ENCODE measurements at places on chromosomes 12 and 14.

GRCh38 chr12:12228402-12228801, 38.4 kb downstream of the LRP6 start:
- DNase-seq, result no peak

DNA sequence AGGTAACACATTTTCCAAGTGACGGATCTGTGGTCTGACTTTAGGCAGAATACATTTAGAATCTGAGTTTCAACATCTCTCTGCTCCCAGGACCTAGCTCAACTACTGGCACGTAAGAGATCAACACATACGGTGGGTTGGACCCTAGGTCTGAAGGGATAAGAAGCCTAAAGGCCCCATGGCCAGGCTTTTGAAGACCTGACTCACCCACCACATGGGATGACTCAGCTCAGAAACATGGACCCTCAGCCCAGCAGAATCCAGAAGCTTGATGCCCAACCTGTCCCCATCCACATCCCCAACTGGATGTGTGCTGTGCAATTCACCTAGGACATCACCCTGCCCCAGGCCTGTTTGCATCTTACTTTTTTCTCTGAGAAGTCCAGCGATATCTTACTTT, 770.2 kb downstream of the BCL11B start:
- no peak for DNase-seq

GRCh38 chr12:490260-490659, 30.5 kb downstream of the B4GALNT3 start:
- no peak for DNase-seq

- DNase-seq, result no peak
Observed at GRCh38 chr14:24110060-24110459, 4.5 kb upstream of the DCAF11 start.

DNA sequence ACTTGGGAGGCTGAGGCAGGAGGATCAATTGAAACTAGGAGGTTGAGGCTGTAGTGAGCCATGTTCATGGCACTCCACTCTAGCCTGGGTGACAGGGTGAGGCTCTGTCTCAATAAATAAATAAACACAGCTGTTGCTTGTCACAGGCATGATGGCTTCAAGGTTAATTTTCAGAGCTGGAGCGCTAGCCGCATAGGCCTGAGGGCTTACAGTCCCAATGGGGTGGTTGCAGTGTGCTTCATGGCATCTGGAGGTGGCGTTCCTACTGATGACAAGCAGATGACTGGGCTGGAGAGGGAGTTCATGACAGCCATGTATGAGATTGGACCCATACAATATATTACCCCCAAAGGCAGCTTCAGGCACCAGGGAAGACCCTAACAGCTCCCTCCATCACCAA, 1.6 kb upstream of the FMNL3 start:
- no peak for DNase-seq

DNA sequence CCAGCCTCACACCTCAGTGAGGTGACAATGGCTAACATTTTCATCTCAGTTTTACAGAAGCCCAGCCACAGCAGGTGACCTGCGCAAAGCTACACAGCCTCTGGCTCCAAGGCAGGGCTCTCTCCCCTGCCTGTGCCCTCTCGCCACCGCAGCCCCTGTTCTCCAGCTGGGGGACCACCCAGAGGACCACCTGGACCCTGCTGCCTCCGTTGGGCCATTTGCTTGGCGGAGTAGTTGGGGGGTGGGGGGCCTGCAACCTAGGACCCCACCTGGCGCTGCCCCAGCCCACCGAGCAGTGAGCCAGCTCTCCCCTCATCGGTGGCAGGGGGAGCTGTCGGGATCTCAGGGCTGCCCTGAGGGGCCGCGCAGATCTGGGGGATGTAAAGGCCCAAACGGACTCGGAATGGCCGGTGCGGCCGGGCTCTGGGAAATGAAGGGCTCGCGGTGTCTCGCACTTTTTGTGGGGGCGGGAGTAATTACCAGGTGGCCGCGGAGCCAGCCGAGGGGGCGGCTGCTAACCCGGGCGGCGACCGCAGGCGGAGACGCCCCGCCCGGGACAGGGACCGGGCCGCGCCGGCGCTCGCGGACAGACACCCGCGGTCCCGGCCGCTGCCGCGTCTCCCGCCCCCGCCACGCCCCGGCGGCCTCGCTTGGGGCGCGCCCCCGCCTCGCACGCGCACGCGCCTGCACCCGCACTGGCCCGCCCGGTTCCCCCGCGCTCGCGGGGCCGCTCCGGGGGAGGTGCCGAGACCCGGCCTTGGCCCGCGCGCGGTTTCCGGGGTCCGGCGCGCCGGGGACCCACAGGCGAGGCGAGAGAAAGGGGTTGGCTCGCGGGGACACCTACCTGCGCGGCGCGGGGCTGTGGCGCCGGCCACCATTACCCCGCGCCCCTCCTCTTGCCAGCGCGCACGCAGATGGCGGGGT, 8.6 kb upstream of the GPR68 start:
- peak; percentile 51 for DNase-seq

GRCh38 chr12:75862692-75863471, 168.7 kb downstream of the PHLDA1 start:
- DNase-seq, result no peak

DNA sequence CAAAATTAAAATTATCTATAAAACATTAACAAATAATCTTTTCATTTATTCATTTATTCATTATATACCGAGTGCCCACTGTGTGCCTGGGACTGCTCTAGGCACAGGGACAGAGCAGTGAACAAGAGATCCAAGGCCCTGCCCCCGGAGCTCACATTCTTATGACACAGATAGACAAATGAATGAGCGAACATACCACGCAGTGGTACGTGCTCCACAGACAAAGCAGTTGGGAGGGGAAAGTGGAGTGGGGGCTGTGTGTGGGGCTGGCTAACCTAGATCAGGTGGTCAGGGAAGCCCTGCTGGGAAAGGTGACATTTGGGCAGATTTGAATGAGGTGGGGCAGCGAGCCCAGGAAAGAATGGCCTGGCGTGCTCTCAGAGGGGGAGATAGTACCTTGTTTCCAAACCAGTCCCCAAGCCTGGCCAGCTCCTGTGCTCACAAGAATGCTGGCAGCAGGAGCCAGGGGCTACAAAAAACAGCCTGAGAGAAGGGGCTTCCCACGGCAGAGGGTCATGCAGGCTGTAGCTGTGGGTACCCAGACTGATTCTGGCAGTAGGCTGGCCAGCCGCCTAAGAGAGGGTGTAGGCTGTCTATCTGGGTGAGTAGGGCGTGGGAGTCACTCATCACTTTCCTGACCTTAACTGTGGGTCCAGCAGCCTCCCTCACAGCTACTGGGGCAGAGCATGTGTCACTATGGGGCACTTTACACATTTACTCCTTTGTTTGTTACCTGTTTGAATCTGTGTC, 57.8 kb upstream of the ACTN1 start:
- DNase-seq, result no peak

DNA sequence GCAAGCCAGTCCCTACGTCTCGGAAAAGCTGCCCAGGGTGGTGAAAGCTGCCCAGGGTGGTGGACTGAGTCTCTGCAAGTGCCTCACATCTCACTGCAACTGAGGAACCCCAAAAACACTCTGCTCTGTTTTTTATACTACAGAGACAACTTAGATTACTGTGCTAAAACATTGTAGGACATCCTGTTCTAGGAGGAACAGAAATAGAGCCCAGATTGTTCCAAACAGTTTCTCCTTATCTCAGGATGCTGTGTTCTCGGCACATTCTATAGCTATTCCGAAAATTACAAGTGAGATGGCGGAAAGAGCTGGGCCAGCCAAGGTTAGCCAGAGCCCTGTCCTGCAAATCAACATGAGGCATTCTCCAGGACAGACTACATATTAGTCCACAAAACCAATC, 138.7 kb downstream of the LRIG3 start:
- no peak for DNase-seq

DNA sequence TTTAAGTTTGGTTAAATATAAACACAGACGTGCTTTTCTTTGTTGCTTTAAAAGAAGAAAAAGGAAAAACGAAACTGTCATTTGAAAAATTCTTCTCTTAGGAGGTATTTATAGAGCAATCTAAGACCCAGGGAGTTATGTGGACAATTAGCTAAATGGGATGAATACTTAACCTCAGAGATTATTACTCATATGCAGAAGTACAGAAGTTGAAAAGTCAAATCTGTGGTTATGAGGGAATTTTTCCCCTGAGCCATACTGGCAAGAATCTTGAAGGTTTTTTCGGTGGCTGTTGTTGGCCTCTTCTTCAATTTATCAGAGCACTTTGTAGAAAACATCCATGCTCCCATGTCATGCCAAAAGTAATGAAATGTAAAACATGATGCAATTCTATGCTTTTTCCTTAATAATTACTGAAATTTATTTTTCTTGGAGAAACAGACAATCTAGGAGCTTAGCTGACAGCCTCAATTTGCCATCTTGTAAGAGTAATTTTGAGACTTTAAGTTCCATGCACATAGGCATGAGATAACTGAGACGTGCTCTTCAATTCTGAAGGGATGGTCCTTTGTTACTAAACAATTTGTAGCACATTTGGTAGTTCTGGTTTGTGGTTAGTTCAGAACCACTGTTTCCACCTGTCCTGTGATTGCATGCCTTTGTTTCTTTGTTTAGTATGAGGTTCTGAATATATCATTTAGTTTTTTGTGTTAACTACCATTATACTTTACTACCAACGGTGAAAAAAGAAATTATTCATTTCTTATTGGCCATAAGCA, 126.6 kb downstream of the BCAT1 start:
- no peak for DNase-seq

DNA sequence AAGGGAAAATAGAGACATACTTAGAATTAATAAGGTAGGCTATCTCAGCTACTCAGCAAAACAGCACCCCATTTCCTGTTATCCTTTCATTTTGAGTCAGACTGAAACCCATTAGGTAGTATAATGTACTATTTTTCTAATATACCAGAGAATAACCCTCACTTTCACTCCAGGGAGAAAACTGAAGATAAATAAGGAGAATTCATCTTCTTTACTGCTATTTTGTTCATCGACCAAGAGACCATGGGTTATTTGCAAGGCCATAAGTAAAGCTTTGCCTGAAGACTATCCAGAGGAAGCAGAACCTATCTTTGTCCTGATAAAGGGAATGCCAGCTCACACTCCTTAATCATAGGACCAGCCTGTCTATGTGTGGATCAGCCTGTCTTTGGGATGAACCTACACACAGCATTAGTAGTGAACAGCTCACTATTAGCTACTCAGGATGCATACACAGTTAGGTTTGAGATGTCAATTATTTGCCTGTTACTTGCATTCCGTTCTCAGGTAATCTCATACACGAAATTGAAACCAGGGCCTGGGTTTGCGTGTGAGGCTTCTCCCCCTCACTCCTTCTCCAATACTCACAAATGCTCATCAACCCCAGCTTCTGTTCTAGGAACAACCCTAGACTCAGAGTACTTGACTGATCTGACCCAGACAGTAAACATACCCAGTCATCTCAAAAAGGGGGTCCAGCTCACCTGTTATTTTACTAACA, 124.4 kb downstream of the DAD1 start:
- no peak for DNase-seq

DNA sequence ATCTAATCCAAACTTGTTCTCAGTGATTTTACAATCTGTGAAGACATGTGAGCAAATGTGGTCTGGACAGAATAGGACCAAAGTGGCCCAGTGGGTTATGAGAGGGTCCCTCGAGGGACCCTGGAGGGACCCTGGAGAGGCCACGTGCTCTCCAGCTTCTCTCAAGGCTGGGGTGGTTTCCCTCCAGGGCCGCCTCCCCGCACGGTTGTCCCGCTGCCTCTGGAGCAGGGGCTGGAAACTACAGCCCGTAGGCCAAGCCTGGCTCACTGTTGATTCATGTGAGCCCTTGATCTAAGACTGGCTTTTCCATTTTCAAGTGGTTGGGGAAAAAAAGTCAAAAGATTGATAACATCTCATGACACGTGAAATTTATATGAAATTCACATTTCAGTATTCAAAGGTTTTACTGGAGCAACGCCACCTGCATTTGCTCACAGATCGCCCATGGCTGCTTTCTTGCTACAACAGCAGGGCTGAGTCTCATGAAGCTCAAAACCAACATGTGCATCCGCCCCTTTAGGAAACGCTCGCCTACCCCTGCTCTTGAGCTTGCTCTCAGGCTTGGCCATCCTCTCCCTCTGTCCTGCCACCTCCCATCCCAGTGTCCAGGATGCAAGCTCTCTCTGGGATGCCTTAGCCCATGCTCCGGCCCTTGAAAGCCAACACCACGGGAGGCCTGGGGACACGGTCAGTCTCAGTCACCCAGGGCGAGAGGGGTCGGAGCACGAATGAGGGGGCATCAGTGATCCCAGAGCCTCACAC, 12.1 kb upstream of the LRTM2 start:
- DNase-seq, result no peak

- peak; percentile 19 for DNase-seq
Observed at GRCh38 chr14:68978172-68978911, 760 bp downstream of the ACTN1 start.

- no peak for DNase-seq
Observed at GRCh38 chr12:3336606-3337311, 154.2 kb upstream of the PRMT8 start.

DNA sequence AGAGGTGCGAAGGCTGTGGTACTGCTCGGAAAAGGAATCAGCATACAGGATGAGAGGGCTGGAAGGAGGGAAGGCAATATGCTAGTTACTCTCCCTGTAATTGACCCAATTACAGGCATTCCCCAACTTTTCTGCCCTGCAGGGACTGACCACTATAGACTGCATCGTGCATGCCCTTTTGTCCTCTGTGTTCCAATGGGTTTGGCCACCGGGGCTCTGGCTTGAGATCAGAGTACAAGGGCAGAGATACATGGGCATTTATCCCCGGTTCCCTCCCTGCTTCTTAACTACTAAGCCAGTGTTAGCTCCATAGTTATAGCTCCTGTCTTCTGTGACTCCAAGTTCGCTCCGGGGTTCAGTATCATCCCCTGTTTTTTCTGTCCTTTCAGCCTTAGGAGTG, 59.7 kb downstream of the GTF2A1 start:
- no peak for DNase-seq

- no peak for DNase-seq
Observed at GRCh38 chr12:106980944-106981343, 6.0 kb downstream of the MTERF2 start.

DNA sequence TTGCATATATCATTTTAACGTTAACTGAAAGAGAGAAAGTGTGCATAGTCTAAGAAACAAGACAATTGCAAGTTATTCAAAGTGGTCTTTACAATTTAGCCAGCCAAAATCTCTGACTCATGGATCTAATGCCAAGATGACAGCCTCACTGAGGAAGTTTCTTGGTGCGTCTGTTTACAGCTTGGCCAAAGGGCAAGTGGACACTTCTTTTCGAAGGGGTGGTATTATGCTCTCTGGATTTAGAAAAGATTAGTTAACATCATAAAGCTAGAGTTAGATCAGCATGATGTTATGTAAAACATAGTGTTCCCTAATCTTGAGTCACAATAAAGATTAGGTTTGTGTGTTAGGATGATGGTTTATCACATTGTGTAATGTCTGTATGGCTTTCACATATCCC, 51.5 kb upstream of the SLC2A13 start:
- no peak for DNase-seq

GRCh38 chr12:42156232-42156631, 11.6 kb upstream of the GXYLT1 start:
- DNase-seq, result no peak

GRCh38 chr14:96634896-96635295, 132.7 kb downstream of the PAPOLA start:
- no peak for DNase-seq

DNA sequence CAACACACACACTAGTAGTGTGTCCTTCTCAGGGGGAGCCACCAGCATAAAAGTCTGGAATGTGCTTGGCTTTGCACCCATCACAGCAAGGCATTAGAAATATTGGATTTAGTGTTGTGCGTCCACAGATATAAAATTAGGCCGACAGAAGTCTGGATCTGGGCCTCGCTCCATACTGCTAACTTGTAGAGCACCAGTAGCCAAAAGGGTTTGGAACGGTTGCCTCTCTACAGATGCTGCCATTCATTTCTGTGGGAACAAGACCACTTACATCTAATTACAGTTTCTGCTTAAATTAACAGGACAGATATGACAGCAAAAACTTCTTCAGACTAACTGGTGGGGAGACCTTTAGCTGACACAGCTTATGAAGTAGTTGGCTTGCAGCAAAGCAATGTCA, 94.2 kb downstream of the EXOC5 start:
- no peak for DNase-seq
